ENCODE measurements at places on chromosomes 7 and 10.

DNA sequence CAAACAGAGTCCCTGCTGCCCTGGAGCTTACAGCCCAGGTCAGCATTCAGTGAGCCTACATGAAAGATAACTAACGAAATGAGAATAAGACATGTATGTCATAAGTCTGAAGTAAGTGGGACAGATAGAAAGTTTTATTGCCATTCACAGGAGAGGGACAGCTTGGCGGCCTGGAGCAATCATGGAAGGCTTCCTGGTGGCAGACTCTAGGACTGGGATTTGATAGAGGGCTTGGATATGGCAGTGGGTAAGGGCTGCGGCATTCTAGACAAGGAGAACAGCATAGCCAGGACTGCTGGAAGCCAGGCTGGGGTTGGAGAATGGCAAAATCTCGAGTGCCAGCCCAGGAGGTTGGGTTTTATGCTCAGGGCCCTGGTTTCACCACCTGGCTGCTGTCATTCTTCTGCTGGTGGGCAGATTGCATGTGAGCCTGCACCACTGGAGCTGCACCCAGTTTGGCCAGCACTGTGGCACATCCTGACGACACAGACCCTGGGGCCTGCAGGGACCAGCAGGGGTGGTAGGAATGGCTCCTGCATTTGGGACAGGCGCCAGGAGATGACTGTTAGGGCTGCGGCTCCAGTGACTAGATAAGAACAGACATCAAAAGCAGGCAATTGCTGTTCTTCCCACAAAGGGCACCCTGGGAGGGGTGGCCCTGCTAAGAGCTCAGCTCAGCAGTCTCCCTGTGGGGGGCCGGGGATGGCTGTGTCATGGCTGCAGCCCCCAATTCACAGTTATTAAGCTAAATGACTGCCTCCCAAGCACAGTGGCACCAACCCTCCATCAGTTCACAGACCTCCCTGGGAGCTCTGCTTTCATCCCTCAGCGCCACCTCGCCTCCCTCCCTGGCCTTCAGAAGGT is 161.1 kb downstream of the RPS24 start:
- no peak for DNase-seq

DNA sequence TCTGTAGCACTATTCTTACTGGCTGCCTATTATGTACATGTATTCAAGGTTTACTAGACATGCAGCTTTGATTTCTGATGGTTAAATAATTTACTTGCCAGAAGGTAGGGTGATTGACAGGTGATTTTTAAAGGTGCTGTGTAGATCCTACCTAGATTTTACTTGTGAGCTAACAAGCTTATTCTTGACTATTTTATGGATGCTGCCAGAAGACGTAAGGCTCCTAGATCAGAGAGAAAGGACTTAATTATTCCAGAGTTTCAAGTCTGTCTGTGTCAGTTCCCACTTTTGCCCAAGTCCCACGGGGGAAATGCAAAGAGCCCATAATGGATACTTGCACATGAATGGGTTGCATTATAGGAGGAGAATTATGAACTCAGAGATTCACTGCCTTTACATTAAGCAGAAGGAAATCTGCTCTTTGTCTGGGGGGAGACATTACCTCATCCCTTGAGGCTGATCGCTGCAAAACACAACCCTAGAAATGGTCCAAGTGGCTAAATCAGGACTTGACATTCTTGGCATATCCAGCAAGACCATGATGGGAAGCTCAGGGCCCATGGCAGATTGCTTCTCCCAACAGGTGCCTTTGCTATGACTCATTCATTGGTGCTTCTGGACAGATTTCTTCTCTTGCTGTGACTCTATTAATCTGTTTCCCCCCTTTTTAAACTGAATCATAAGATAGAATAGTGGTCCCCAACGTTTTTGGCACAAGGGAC is 32.1 kb downstream of the GPR158 start:
- no peak for DNase-seq

- peak; percentile 73 for DNase-seq
These were observed 1.8 kb downstream of the GRK5 start for GRCh38 chr10:119209035-119209735.

DNA sequence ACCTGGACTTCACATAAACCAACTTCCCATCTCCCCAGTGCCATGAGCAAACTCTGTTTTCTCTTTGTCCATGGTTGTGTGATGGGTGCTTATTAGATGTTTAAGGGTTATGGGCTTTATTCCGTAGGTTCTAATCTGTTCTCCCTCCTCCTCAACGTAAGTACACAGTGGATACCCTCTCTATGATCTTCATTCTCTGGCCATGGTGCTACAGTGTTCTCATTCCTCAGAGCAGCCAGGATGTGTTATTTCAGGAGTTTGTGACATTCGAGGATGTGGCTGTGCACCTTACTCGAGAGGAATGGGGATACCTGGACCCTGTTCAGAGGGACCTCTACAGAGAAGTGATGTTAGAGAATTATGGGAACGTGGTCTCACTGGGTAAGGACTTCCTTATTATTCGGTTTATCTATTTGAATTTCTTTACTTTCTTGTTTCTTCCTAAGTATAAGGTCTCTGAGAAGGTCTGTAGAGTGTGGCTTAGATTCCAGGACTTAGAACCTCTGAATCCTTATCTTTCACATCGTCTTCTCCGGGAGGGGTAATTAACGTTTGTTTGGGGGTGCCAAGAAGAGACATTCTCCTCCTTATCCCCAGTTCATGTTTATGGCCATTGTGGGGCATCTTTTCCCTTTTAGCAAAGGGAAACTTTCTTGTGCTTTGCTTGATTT is 3.8 kb downstream of the ZNF655 start:
- DNase-seq, result no peak

GRCh38 chr10:3777981-3778691 is 6.9 kb downstream of the KLF6 start:
- DNase-seq, result peak; percentile 11

DNA sequence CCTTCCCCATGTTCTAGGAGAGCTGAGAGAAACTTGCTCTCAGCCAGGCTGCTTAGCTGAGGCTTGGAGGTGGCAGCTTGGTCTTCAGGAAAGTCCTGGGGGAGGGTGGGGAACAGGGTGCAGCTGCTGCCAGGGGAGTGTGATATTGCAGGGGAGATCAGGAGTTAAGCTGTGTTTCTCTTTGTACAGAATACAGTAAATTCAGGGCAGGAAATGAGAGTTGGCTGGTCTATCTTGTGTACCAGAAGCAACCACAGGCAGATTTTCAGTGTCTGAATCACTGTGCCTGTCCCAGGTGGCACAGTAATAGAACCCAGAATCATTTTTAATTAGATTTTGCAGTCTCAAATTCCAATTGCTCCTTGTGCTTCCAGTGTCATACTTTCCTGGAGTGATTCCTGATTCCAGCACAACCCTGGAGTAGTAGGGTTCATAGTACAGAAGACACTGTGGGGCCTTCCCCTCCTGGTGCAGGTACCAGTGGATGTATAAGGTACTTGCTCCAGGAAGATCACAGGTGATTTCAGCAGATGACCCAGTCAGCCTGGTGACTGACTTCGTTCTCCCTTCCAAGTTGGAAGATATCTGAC is 94.0 kb upstream of the TARP start:
- DNase-seq, result no peak

DNA sequence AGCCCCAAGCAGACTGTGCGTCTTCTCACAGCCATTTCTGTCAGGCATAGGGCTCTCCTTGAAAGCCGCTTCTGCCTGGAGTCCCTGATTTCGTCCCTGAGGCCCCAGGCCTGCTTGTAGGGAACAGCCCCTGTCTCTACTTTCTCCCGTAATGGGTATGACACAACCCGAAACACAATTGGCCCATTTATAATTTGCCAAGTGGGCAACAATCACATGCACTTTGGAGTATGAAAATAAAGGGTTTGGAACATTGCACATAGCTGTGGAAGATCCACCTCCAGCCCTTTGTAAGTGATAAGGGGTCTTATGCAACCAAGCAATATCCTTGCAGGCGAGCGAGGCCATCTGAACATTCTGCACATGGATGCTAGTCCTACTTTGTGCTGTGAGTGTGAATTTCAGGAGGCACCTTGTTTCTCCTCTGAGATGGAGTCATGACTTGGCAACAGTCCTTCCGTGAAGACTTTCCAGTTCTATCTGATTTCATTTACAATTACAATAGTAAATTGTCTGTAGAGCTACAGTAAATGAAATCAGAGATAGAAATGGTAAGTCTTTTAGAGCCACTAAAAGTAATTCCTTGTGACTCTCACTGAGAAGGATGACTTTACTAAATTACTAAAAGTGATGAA is 141.5 kb downstream of the CUBN start:
- DNase-seq, result no peak
